ENCODE measurements at places on chromosomes 11 and 22.

- no peak for DNase-seq
These were observed 45.2 kb upstream of the SLC5A12 start for GRCh38 chr11:26767060-26767459.

GRCh38 chr11:62143727-62144126 lies 19.9 kb downstream of the INCENP start:
- no peak for DNase-seq

DNA sequence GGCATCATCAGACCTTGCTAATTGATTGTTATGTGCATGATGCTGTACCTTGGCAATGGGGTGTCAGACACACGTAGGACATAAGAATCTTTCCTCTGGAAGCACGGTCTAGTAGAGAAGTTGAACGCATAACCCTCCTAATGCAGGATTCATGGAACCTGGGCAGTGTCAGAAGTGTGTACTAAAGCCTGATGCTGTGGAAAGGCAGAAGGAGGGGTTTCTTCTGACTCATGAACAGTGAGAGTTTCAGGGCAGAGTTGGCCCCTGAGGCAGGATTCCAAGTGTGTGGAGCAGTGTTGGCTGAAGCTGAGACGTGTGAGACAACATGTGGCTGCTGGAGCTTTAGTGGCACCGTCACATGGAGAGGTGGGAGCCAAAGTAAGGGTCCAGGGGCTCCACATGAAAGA lies 3.5 kb downstream of the PANX1 start:
- no peak for DNase-seq

DNA sequence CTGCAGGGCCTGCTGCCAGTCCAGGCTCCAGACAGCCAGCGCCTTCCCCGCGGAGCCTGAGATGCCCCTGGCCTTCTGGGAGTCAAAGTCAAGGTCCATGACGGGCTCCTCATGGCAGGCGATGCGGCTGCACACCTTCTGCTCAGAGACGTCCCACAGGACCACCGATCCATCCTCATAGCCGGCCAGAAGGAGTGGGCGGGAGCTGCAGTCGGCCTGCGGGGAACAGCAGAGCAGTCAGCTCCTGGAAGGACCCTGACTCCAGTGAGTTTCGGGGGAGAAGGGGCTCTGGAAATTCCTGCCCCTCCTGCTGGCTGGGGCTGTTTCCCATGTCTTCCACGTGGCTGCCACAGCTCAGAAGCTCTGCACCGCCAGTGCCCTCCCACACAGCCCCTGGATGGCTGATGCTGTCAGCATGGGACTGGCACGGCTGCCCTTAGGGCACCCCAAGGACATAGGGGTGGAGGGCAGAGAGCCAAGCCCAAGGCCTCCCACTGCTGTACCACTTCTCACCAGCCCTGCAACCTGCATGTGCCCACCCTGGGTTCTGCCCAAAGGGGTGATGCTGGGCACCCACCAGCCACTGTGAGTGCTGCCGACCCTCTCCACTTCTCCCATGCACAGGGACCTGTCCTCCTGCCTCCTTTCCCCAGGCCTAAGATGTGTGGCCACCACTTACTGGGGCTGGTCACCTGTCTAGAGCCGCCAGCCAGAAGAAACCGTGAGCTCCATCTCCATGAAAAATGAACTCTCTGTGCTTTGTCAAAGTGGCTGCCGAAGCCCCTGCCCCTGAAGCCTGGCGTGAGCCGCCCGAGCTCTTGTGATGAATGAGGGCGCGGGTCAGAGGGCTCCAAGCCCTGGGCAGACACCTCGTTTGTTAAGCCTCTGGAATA lies 41.7 kb downstream of the TBX1 start:
- DNase-seq, result no peak

- DNase-seq, result no peak
These were observed 8.2 kb downstream of the REXO2 start for GRCh38 chr11:114447444-114447843.

- no peak for DNase-seq
These were observed 34.1 kb upstream of the SMCO4 start for GRCh38 chr11:93577286-93577685.

- no peak for DNase-seq
These were observed 965.6 kb upstream of the CHORDC1 start for GRCh38 chr11:91188484-91188883.

DNA sequence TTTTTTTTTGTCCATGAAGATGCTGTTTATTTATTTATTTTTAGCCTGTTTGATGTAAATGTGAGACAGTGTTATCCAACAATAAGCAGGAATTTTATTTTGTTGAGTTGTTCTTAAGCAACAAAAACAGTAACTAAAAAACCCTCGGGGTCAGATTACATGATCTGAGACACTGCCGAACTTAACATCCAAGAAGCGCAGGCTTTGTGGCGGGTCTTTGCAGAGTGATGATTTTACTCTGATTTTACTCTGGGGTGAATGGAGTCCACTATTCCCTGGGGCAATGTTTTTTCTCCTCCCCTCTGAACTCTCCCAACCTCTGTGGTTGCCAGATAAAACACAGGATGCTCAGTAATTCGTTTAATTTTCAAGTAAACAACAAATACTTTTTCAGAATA lies 450.1 kb upstream of the B3GAT1 start:
- no peak for DNase-seq

DNA sequence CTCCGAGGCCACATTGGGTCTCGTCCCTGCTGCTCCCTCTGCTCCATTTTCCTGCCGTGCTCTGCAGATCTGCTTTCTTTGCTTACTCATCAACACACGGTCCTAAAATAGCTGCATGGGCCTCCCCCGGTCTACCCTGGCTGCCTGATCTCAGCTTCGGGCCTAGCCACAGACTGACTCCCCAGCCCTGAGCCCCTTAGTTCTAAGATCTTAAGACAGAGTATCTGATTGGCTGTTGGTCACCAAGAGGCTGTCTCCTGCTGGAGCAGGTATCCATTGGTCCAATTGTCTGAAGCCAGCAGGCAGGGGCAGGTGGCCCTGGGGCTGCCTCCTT lies 53.7 kb upstream of the NECTIN1 start:
- DNase-seq, result no peak

DNA sequence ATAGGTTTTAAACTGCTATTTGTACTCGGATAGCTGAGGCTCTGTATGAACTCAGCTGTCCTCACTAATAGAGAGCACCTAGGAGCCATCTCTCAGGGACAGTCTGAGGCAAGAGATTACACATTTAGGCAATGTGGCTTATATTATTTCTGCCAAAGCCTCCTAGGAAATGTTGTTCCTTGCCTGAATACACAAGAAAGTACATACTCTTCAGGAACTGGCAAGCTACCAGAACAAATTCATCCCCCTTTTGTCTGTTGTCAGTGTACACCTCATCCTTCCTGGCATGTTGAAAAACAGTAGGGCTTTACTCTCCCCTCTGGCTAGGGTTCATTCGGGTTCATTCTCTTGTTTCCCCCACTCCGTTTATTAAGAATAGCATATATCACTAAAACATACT lies 615.9 kb upstream of the FAT3 start:
- DNase-seq, result peak; percentile 24

GRCh38 chr11:69369210-69369825 lies 75.4 kb downstream of the MYEOV start:
- DNase-seq, result no peak

DNA sequence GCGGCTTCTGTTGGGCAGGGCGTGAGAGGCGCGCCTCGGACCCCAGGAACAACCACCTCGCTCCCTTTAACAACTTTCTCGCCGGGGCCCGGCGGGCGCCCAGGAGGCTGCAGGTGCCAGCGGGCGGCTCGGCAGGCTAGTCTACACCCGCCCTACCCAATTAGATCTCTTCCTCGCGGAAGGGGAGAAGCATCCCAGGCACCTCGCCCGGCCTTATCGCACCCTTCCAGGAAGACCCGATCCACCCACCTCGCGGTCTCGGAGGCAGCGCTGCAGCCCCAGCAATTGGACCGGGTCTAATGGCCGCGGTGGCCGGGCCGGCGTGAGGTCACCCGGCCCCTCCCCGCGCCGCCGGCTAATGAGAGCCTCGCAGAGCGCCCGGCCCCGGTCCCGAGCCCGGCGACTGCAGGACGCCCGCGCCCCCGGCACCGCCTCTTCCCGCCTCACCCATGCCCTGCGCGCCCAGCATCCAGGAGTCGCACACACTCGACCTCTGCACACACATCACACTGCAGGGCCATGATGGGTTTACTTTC lies at the start of gene PLAAT3:
Gene PLAAT3, minus strand, starts transcription at position 298 of the 536 bp plus-strand sequence. CDS start 419 bp downstream, outside the sequence.
- no peak for DNase-seq

GRCh38 chr11:9386901-9387300 lies 2.4 kb downstream of the IPO7 start:
- DNase-seq, result no peak

- DNase-seq, result no peak
These were observed 92.3 kb downstream of the BLID start for GRCh38 chr11:122023614-122024250.

GRCh38 chr11:125201525-125202141 lies 37.1 kb downstream of the PKNOX2 start:
- no peak for DNase-seq

- no peak for DNase-seq
These were observed 17.3 kb downstream of the RNH1 start for GRCh38 chr11:489610-490185.

- DNase-seq, result no peak
These were observed 54.2 kb downstream of the IRAG1 start for GRCh38 chr11:10639350-10639749.

GRCh38 chr11:85710917-85711316 lies 24.9 kb upstream of the CCDC89 start:
- no peak for DNase-seq

GRCh38 chr22:22599248-22599647 lies 40.2 kb upstream of the PRAME start:
- DNase-seq, result no peak

DNA sequence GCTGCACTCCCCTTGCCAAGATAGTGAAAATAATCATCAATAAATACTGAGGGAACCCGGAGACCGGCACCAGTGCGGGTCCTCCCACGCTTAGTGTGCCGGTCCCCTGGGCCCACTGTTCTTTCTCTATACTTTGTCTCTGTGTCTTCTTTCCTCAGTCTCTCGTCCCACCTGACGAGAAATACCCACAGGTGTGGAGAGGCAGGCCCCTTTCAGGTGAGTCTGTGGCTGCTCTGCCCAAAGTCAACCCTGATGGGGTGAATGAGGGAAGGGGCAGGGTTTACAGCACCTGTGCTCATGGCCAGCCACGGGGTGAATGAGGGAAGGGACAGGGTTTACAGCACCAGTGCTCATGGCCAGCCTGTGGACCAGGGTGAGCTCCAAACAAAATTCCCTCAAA lies 4.7 kb downstream of the BET1L start:
- no peak for DNase-seq

DNA sequence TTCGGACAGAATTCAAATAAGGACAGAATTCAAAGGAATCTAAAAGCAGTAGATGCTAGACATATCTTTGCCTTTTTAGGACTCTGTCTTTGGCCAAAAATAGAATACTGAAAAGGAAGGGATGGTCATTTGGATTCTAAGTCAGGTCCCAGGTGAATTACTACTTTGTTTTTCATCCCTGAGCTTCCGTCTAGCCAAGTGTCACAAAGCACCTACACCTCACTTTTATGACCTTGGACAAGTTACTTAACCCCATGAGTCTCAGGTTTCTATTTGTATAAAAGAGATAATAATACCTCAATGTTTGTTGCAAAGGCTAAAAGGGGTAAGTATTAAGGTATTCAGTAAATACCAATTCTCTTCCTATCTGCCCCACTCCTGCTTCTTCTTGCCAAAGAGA lies 7.3 kb downstream of the KIF18A start:
- DNase-seq, result no peak

GRCh38 chr11:118629761-118630661 lies 22.6 kb downstream of the PHLDB1 start:
- no peak for DNase-seq

- DNase-seq, result no peak
These were observed 15.9 kb downstream of the PRSS23 start for GRCh38 chr11:86816251-86816726.

- no peak for DNase-seq
These were observed 7.3 kb downstream of the PACSIN2 start for GRCh38 chr22:43007519-43008102.

DNA sequence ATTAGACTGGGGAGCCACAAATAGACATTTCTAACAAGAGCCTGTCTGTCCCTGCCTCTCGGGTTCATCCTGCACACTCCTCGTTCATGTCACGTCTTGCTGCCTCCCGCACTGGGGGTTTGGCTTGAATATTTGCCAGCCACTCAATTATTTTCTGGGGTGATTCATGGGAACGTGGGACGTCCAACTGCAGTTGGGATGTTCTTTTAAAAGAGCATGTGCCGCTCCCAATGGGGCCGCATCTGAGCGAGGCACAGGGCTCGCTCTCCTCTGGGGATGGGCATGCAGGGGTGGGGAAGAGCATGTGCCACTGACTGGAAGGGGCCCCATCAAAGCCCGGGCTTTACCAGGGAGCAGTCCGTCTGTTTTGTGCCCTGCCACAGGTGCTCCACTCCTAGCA lies 43.4 kb downstream of the PARVG start:
- no peak for DNase-seq

DNA sequence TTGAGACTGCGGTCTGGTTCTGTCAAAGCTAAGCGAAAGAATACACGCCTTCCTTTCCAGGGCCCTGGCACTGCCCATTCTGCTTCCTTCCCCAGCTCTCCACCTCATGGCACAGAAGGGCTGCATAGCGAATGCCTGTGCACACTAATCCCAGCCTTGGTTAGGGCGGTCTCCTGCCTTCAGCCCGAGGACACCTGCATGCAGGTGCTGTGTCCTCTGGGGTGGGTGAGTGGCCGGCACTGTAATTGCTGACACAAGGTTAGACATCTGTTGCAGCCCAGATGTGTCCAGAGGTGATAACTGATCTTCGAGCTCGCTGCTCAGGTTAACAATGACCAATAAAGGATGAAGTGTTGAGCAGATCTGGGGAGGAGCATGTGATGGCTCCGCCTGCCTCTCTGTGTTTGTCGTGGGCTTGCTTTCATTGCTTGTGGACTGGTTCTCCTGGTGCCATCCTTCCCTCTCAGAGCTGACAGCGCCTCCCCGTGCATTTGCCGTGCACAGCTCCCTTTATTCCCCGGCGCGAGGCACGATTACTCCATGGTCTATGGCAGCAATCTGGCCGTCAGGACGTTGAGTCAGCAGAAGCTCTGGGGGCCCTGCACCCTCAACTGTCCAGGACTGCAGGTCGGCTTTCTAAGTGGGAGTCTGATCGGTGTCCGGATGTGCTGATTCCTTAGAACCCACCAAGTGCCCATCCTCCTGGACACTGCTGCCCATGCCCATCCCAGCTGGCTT lies 1088.2 kb downstream of the BRD1 start:
- DNase-seq, result no peak
